Stimulated activated CD8-positive, alpha-beta memory T cell treated with anti-CD3 and anti-CD28 coated beads, Interleukin-7, amount 100 ng/mL, for 1 hour (primary cell): ENCODE measurements at places on chromosomes 12 and 14.

DNA sequence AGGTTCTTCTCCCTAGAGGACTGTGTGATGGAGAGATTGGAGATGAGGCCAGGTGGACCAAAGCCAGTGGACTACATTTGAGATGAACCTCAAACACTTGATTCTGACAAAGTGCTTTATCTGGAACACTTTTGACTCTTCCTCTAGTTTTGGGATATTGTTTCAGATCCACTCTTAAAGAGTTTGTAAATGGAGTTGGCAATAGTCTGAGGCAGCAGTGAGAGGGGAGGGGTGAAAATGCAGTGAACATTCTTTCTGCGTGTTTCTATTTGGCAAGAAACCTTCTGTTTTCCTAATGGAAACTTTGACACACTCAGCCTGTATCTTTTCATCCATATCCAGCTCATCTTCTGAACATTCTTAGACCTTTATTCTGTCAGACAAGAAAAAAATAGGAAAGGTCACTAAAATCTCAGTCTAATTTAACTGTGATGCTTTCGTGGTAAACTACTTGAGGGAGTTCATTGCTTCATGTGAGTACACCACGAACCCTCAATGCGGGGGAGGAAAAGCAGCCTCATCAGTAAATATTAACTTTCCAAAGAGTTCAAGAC, 57.4 kb upstream of the KCNJ8 start:
- no peak for DNase-seq

DNA sequence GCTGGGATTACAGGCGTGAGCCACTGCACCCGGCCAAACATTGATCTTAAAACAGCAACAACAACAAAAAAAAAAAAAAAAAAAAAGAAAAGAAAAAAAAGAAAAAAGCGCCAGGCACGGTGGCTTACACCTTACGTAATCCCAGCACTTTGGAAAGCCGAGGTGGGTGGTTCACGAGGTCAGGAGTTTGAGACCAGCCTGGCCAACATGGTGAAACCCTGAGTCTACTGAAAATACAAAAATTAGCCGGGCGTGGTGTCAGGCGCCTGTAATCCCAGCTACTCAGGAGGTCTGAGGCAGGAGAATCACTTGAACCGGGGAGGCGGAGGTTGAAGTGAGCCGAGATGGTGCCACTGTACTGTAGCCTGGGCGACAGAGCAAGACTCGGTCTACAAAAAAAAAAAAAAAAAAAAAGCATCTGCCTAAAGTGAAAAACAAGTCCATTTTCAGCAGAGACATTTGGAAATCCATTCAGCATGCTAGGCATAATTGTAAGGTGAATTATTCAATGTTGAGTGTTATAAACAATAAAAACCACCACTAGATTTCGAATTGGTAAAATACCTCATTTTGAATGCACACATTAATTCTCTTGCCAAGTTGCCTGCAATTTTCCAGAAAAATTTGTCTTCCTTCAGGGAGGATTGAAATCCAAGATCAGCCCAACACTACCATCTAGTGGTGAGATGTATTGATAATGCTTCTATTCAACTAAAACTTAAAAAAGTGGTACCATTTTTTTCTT, 8.0 kb upstream of the CERS5 start:
- no peak for DNase-seq

GRCh38 chr12:122871851-122872780, 23.8 kb downstream of the VPS37B start:
- DNase-seq: no peak

DNA sequence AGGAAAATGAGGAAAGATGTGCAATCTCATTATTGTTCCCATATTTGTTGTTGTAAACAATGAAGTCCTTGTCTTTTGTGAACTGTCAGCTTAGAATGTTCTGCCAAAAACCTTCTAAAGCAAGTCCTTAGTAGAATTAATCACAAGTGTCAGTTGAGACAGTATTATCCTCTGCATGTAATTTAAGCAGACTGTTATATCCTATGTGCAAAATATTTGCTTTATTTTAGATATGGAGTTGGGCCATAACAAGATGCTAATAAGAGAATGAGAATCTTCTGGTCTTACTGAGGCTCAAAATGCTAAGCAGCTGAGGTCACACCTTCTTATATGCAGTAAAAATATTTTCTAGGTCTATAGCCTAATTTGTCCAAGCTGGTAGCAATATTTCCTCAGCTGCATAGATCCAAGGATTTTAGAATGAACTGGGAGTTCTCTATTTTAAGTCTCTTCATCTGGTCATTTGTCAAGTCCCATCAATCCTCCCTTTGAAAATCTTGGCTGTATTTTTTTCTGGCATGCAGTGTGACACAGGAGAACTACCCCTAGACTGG, 222.3 kb upstream of the NAV3 start:
- no peak for DNase-seq

DNA sequence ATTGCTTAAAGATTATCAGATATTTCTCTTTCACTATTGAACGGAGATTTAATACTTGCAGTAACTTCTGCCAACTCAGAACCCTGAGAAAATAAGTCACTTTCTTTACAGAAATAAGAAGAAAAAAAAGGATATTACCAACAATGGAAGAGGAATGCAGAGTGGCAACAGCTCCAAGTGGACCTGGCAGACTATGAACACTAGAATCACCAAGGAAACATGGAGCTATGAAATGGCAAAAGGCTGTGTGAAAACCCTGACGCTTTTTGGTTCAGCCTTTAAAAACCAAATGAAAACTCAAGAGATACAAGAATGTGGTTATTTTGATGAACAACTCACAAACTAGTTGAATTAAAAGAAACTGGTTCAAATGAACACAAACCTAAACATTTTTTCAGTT, 17.7 kb downstream of the DTD2 start:
- DNase-seq: no peak

DNA sequence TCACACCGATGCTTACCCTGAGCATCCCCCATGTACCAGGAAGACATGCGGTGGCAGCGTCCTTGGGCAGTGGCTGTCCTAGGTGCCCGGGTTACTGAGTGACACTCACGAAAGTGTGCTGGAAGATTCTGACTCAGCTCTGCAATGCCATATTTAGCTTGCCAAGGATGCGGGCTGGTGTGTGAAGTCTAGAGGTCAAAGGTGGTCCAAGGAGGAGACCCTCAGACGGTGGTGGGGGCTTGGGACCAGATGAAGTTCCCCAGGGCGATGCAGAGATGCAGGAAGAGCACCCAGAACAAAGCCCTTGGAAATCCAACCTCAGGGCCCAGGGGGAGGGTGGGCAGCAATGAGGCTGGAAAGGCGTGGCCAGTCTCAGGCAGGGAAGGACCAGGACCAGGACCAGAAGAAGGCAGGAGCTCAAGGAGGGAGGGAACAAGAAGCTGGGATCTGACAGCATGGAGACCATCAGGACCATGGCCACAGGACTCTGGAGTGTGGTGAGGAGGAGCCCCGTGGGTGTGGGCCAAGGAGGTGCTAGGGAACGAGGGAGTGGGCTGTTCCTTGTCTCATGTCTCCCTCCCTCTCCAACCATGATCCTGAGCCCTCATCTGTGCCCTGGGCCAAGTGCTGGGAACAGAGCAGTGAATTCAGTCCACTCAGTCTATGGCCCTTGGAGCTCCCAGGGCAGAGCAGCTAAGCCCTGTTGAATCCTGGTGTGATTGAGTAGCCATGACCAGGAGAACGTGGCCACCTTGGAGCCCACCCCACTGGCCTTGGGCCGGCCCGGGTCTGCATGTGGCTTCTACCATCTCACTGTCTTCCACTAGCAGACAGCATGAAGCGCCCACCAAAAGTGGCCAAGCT, 310.1 kb upstream of the DIO3 start:
- no peak for DNase-seq

DNA sequence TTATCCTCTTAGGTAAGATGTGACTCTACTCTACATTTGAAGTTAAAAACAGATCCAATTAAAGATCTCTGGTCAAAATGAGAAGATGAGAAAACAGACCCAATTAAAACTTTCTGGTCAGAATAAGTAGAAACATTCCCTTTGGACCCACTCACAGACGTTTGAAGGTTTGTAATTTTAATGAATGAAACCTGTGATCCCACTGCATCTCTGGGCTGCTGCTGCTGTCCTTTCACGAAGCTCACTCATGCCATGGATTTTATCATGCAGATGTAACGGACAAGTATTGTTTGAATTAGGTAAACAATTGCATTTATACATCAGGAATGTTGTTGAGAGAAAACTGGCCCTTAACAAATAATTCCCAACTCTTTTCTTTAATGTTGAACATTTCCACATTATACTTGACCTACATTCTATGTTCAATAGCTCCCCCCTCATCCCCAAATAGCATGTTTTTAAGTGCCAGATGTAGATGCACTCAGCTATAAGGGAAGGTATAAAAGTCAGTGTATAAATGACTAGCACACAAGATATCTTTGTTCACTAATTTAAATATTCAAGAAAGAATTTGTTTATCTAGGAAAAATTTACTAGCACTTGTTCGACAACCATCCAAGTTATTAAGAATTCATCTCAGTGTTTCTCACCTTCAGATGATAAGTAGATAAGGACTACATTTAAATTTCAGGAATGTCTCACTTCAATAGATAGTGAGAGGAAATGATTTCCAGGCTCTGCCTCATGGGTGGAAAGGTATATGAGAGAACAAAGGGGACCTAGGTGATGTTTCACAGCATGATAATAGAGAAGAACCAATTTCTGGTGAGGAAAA, 202.3 kb upstream of the LMNTD1 start:
- no peak for DNase-seq

- DNase-seq: no peak
Observed at GRCh38 chr12:124588751-124589267, 21.4 kb upstream of the NCOR2 start.

GRCh38 chr14:20492486-20492885, 12.9 kb upstream of the RNASE10 start:
- no peak for DNase-seq

DNA sequence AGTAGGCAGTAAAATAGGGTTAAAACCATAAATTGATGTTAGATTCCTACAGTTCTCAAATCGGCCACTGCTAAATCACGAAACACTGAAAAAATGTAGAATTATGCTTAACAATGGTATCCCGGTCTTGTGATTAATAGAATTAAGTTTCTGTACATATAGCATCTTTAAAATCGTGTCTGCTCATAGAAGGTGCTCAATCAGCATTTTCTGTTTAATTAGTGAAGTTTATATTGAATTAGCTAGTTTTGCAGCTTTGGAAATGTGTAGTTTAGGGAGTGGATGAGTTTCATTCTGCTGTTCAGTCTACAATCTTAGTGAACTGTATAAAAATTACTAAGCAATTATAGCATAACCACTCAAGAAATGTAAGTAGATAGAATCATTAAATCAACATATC, 1075.8 kb upstream of the FLRT2 start:
- no peak for DNase-seq

GRCh38 chr14:67487937-67488893, at the start of gene TMEM229B:
Gene TMEM229B, minus strand, starts transcription at chr14:67488721. Its CDS starts 14,798 bp downstream, at chr14:67473923.
- peak; percentile 54 for DNase-seq
